ENCODE measurements at places on chromosomes 11 and 22.

DNA sequence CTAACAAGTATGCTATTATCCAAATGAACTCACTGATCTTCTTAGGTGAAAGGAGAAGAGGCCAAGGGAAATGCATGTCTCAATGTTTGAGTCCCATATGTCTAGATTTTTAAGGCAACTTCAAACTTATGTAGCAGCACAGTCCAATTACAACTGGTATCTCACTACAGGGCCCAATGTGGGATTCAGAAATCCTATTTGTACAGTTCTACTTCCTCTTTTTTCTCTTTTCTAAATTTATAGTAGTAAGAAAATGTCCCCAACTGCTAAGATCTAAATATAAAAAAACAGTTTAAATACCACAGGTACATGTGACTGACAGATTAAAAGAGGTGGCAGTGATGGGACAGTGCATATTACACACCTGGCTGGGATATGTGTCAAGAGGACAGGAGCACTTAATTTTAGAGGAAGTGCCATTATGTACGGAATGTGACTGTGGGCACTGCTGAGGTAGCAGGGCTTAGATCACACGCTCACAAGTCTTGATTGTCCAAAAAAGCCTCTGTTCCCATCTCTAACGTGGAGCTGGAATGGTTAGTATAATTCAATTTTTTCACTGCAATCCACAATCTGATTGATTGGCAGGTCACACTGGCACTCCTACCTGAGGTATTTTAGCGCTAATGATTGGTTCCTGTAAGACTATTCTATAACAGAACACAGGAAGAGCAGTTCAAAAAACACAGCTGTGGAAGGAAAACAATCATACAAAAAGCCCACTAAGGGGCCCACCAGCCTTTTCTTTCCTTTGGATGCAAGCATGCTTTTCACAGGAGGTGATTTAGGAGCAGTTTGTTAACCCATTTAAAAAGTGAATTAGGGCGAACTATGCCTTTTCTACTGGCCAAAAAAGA is 34.6 kb downstream of the APOL5 start:
- no peaks in the 10 kb centered on the region for H3K36me3 ChIP-seq
- H3K4me3 ChIP-seq = no peak overlapping the region
- peak overlapping the region; percentile 27 for H3K27ac ChIP-seq
- H3K4me1 ChIP-seq = no peaks in the 10 kb centered on the region
- H3K27me3 ChIP-seq = no peaks in the 10 kb centered on the region

GRCh38 chr11:15630896-15631295 is 516.2 kb downstream of the INSC start:
- H3K36me3 ChIP-seq = no peaks in the 10 kb centered on the region
- H3K4me1 ChIP-seq = no peaks in the 10 kb centered on the region
- no peak overlapping the region for H3K27ac ChIP-seq

GRCh38 chr22:32644252-32645100 is 157.0 kb upstream of the TIMP3 start:
- peak; percentile 39 for DNase-seq
- no peaks in the 10 kb centered on the region for H3K27me3 ChIP-seq
- peak overlapping the region; percentile 74 for H3K27ac ChIP-seq

DNA sequence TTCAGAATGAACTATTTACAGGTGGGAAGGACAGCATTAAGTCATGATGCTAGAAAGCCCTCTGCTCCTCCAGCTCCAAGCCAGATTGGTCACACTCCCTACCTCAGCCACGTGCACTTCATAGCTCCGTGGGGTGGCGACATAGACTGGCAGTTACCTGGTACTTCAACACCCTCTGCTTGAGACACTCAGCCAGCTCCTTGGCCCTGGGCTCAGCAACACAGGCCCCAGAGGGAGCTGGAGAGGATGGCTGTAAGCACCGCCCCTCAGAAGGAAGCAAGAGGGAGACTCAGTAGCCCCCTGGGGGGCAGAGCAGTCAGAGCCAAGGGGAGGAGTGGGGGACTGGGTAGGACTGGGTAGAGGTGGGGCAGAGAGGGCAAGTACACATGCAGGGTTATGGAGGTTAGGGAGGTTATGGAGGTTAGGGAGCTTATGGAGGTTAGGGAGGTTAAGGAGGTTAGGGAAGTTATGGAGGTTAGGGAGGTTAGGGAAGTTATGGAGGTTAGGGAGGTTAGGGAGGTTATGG is 102.1 kb upstream of the BID start:
- no peak overlapping the region for H3K4me3 ChIP-seq
- no peak overlapping the region for H3K27ac ChIP-seq
- no peaks in the 10 kb centered on the region for H3K27me3 ChIP-seq
- H3K36me3 ChIP-seq = no peaks in the 10 kb centered on the region

- H3K4me3 ChIP-seq = no peak overlapping the region
- H3K27me3 ChIP-seq = no peaks in the 10 kb centered on the region
- peak overlapping the region; percentile 33 for H3K27ac ChIP-seq
- no peaks in the 10 kb centered on the region for H3K36me3 ChIP-seq
- H3K4me1 ChIP-seq = no peaks in the 10 kb centered on the region
- DNase-seq = peak; percentile 37
Measured at GRCh38 chr11:11409901-11410300, 56.9 kb upstream of the CSNK2A3 start.

- no peak overlapping the region for H3K4me3 ChIP-seq
- peaks cover under 1% of the 10 kb centered on the region for H3K4me1 ChIP-seq
- no peaks in the 10 kb centered on the region for H3K27me3 ChIP-seq
Measured at GRCh38 chr11:64614917-64615316, 23.9 kb downstream of the SLC22A12 start.

All from uterus (tissue), 4 donors.